ENCODE measurements at places on chromosomes 2 and 18.
A peak's percentile ranks its signal among the peaks of the same experiment; 100 is the strongest.

GRCh38 chr2:234241656-234242458, 191.4 kb downstream of the SPP2 start:
- DNase-seq = no peak

DNA sequence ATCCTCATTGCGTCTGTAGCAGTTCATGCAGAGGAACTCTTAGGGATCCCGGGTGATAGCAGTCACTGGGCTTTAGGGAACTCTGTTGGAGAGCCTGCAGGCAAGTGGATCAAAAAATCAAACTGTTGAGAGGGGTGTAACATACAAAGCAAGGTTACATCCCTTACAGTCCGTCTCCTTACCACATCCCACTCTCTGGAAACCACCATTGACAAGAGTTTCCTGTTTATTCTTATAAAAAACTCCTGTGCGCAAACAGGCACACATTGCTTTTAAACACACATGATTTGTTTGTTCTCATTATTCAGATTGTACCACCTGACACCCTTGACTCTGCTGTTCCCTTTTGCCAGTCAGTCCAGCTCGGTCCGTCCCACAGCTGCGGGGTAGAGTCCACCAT, 137.7 kb downstream of the LTBP1 start:
- DNase-seq = no peak

DNA sequence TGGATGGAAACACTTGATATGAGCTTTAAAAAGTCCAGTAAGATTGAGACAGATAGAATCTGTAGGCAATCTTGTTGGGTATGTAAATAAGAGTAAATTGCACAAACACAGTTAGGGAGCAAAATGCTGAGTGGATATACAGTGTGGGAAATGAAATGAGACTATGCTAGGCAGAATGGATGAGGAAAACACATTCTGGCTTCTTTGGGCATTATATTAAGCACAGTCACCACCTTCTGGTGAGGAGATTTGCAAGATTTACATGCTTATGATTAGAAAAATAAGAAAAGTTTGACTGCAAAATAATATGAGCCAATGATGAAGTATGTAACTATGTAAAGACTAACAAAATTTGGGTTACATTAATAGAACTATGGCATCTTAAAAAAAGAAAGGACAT, 2165.0 kb upstream of the CELF4 start:
- no peak for DNase-seq

GRCh38 chr2:174605687-174606086, 8.1 kb upstream of the WIPF1 start:
- DNase-seq = peak; percentile 31

DNA sequence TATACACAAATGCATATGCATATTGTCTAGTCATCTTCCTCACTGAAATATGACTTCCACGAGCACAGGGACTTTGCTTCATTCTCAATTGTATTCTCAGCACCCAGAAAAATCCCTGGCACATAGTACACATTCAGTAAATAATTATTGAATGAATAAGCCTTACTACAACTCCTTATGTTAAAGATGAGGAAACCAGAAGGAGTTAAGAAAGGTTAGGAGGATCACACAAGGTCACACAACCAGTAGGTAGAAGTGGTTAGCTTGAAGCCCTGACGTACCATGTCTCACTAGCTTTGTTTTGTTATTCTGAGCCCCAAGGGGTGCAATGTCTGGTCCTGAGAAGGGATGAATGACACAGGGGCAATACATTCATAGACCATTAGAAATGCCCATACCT, 220.9 kb upstream of the PID1 start:
- DNase-seq = no peak

DNA sequence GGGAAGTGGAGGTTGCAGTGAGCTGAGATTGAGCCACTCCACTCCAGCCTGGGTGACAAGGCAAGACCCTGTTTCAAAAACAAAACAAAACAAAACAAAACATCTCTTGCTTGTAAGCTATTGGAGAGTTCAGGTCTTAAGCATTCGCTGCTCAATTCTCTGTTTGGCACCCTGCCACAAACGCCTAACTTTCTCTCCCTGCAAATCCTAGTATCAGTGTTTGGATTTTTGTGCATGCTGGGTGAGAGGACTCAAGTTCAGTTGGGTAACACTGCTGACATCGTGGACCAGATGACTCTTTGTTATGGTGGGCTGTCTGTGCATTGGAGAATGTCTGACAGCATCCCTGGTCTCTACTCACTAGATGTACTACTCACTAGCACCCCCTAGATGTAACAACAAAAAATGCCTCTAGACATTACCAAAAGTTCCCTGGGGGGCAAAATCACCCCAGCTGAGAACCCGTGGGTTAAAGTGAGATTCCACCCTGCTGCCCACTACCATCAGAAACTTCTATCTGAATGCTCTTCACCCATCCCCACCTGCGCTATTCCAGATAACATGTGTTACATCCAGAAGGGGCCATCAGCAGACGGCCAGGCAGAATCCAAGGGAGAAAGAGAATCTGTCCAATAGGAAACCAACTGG, 50.9 kb downstream of the CACNB4 start:
- DNase-seq = peak; percentile 35

- DNase-seq = peak; percentile 69
Measured at GRCh38 chr2:96951125-96951654, 35.2 kb downstream of the FAM178B start.

DNA sequence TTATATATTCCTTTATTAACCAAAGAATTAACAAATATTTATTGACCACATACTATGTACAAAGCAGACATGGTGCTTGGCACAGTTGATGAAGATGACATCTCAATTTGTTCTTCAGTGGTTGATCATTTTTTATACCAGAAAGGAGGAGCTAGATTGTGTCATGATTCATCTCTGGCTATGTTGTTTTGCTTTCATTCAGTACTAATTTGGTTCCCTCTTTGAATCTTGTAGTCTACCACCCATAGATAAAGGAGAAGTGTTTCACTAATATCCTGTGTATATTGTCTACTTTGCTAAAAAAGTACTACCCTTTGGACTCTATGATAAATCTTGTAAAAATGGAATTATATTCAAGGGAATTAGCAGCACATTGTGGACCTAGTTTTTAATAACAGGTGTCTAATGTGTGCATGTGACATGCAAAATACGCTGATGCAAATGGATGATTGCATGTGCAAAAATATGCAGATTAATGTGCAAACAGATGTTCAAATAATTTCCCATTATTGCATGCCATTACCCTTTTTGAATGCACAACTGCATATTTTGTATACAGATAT, 313.2 kb upstream of the ZEB2 start:
- DNase-seq = no peak

DNA sequence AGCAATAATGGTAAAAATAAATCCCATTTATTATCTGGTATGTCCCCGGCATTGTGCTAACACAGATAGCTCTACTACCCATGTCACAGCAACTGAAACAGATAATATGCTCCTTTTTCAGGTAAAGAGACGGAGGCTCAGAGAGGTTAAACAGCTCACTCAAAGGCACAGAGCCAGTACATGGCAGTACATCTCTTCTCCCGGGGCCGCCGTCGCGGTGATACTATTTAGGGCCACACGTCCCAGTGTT, 693 bp upstream of the PDK1 start:
- DNase-seq = no peak

GRCh38 chr18:22604390-22604985, 186.8 kb upstream of the CTAGE1 start:
- DNase-seq = no peak

- DNase-seq = no peak
Measured at GRCh38 chr2:109168086-109168485, 39.1 kb downstream of the SH3RF3 start.

GRCh38 chr2:37340637-37341036, 3.8 kb upstream of the QPCT start:
- no peak for DNase-seq

DNA sequence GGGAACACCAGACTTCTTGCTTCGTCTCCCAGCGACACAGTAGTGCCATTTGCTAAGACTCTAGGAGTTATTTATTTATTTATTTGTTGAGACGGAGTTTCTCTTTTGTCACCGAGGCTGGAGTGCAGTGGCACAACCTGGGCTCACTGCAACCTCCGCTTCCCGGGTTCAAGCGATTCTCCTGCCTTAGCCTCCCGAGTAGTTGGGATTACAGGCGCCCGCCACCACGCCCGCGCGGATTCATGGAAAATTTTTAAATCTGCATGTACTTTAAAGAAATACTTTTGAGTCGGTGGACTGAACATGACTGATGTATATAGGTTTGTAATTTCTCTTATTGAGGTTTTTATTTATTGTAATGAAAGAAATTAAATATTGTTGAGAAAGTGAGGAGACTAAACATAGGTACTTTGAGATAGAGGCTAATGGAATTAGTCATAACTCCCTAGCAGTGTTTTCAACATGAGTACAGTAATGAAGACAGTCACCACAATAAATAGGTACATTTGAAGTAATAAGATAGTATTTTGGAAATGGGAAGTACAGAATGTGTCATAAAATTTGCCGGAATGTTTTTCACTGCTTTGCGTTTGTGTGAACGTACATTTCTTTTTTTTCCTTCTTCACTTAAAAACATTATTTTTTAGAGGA, 983 bp downstream of the MTX2 start:
- DNase-seq = no peak

DNA sequence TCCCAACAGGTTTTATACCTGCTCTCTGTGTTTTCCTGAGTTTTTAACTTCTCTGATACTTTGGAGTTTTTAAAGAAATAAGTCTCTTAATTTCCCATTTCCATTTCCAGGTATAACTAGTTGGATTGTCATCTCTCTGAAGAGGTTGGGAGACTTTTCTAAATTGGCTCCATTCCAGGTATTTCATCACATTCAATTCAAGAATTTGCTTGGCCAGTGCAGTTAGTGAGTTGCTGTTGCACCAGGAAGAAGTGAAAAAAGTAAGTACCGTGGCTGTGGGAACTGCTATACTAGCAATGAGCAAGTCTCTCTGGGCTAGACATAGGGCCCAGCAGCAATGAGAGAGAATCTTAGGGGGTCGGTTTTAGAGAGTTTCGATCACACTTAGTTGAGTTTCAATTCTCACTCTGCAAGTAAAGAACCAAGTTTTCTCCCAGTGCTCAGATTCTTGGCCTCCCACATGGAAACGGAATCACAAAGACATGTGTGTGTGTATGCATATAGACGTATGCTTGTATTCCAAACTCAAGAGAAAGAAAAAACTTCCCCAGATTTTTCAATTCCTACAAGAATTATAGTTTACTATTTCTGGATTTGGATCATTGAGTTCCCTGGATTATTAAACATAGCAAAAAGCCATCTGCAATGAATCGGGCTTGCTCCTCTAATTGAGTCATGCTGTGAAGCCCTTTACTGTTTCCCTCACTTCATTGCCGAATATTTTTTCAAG, 894.4 kb downstream of the BCL11A start:
- no peak for DNase-seq

DNA sequence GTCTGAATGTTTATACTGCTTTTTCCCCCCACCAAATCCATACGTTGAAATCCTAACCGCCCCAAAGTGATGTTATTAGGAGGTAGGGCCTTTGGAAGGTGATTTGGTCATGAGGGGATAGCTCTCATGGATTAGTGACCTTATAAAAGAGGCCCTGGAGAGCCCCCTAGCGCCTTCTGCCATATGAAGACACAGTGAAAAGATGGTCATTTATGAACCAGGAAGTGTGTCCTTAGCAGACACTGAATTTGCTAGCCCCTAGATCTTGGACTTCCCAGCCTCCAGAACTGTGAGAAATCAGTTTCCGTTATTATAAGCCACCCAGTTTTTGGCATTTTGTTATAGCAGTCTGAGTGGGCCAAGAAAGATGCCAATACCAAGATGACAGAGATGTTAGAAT, 7.2 kb upstream of the TSN start:
- peak; percentile 60 for DNase-seq

DNA sequence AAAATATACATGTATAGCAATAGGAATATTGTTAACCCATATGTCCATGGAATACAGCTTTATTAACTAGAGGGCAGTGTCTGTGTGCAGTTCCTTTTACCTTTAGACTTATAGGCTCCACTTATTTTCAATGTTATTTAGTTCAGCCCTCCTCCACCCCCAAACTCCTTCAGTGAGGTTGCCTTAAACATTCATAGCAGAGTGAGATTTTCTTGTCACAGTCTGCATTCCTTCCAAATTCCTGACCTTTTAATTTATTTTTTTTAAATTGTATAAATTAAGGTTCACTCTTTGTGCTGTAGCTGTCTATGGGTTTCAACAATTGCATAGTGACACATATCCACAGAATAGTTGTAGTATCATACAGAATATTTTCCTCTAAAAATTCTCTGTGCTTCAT, 30.9 kb downstream of the TFPI start:
- no peak for DNase-seq

DNA sequence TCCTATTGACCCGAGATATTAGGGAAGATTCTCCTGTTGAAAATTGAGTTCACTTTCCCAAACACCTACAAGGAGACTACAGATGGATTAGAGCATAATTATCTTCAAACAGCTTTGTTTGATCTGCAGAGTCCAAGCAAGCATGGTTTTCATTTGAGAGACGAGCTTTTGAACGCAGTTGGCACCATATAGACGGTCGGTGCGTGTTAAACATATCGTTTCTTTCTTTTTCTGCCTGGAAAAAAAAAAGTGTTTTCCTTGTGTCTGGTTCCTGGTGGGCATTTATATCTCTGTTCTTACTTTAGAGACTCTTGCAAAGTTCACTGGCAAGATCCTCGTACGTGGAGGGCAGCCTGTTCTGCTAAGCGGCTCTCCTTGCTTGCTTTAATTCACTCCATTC, 248.9 kb downstream of the TMEM182 start:
- no peak for DNase-seq

DNA sequence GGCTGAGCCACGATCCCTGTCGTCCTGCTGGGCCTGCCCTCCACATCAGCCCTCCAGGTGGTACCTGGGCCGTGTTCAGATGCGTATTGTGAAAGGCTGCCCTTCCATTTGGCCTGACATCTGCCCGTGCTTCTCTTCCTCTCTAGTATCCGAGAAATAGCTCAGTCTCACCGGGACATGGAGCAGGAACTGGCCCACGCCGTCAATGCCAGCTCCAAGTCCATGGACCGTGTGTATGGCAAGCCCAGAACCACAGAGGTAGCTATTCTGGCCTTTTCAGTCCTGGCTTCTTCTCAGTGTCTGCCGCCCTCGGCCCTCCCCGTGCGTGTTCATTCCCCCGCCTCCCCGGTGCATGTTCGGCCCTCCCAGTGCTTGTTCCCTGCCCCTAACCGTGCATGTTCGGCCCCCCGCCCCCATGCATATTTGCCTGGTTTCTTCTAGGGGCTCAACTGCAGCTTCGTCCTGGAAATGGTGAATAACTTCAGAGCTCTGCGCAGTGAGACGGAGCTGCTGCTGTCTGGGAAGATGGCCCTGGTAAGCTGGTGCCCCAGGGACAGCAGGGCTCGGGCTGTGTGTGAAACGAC, 104.3 kb downstream of the USP40 start:
- DNase-seq = no peak

- DNase-seq = no peak
Measured at GRCh38 chr2:192413812-192414681, 219.3 kb upstream of the TMEFF2 start.

DNA sequence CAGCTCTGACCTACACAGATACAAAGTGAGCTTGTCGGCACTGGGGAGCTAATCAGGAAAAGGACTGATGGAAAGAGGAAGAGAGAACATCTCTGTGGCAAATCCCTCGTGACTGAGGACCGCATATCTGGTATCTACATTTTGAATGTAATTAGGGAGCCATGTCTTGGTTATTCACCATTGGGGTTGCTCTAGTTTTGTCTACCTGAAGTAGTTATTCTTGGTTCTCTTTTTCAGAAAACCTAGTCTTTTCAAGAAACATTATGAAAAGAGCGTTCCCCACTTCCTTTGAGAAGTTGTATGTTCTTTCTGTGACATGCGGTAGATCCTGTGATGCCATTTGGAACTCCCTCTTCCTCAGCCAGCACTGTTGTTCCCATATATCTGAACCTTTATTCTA, 104.4 kb downstream of the DOCK10 start:
- no peak for DNase-seq

GRCh38 chr18:2692508-2692907, 37.0 kb downstream of the SMCHD1 start:
- DNase-seq = no peak
